Islet precursor cell (in vitro differentiated cells): ENCODE measurements at places on chromosomes 12 and 14.

DNA sequence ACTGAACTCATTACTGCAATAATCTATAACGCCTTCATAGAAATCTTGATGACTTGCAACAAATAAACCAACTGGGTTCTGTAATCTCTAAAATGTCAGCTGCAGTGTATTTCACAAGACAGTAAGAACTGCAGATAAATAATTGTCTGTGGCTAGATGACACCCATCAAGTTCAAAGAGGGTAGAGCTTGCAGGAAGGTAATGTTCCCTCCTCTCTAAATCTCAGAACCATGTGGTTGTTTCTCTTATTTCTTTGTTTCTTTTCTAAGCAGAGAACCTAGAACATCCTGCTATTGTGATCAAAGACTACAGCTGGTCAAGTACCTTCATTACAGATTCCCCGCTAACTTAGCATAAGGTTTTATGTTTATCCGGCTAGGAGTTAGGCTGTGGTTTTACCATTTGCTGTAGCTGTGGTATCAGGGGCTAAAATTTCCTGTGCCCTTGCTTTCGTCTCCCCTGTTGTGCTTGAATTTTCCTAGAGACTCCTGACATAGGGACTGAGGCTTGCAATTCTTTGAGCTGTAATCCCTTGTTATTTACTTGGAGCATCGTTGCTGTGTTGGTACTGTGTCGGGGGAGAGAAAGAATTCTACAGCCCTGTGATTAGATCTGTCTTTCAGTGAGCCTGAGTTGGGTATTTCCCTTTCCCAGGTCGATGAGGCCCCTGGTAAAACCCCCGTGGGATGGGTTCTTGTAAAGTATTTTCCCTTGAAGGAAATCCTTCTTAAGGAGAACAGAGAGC is 253.1 kb upstream of the BTG1 start:
- no peak for DNase-seq

DNA sequence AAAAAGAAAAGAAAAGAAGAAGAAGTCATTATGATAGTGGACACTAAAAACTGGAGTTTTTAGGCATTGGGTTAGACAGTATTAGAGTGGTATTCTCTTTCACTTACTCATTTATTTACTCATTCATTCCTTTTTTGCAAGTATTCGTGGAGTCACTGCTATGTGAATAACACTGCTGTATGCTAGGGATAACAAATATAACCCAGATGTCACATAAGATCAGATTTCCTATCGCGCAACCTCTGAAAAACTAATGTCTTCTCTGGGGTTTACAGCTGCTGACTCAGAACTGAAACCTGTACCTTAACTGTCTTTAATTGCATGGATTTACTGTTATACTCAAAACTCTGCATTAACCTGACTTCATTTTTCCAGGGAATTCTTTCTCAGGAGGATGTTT is 353.7 kb downstream of the LRIG3 start:
- no peak for DNase-seq

DNA sequence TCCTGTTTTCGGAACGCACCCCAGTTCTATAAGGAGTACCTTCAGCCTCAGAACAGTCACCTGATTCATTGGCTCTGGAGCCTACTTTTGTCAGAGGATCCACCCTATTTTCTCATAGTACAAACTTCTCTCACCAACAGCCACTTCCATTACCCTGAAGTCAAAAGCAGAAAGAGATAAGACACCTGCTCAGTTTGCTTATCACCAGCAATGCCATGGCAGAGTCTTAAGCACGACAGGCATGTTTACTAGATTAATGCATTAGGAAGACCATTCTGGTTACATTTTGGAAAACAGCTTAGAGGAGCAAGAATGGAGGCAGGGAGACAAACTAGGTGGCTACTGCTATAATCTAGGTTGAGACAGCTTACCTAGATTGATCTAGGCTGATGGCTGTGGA is 67.7 kb downstream of the GXYLT1 start:
- DNase-seq = no peak

GRCh38 chr12:57092529-57092862 is 3.6 kb downstream of the NAB2 start:
- DNase-seq = peak; percentile 60

DNA sequence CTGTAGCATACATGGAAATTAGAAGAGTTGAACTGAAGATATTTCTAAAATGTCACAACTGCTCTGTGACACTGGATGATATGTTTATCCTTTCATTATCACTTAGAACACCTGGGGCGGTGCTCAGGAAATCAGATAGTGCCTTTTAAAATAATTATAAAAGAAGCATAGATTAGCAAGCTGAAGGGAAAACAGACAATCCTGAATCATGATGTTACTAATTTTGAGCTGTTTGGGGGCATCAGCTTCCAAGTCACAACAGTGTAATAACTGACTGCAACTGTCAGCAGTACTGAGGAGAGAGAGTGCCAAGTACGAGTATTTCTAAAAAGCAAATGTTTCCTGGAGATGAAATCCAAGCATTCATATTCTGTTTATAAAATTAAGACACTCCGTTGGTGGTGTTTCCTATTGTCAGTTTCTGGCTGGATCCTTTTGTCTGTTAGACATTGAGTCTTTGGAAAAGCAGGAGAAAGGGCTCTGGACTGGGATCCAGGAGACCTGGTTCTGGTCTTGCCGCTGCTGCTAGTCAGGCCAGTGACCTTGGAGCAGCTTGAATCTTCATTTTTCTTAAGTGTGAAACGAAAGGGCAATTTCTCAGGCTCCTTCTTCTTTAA is 380.1 kb downstream of the EGLN3 start:
- DNase-seq = no peak

- no peak for DNase-seq
These were observed 157.0 kb upstream of the E2F7 start for GRCh38 chr12:77222336-77222735.

DNA sequence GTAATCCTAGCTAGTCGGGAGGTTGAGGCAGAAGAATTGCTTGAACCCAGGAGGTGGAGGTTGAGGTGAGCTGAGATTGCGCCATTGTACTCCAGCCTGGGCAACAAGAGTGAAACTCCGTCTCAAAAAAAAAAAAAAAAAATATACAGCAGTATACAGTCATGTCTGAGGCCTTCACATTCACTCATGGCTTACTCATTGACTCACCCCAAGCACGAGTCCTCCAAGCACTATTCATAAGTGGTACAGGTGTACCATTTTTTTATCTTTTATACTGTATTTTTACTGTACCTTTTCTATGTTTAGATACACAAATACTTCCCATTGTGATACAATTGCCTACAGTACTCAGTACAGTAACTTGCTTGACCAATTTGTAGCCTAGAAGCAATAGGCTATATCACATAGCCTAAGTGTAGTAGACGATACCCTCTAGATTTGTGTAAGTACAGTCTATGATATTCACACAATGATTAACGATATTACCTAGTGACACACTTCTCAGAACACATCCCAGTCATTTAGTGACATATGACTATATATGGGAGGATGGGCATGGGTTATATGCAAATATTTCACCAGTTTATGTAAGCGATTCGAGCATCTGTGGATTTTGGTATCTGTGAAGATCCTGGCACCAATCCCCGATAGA is 12.2 kb downstream of the LLPH start:
- no peak for DNase-seq

DNA sequence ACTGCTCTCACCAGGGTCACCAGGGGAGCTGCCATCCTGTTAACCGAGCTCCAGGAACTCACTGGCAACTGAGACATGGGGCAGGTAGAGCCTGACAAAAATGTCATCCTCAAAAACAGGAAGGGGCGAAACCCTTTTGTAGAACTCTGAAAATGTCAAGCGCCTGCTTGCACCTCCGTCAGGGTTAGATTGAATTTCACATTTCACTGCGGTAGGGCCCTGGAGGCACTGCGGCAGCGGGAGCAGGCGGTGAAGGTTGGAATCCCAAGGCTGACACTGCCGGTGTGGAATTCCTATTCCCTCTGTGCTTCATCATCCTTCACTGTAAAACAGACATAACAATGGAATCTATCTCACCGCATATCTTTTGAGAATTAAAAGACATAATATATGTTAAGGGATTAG is 142.8 kb upstream of the TMCC3 start:
- DNase-seq = peak; percentile 91

GRCh38 chr14:101072531-101072930 is 169.0 kb upstream of the RTL1 start:
- peak; percentile 63 for DNase-seq

DNA sequence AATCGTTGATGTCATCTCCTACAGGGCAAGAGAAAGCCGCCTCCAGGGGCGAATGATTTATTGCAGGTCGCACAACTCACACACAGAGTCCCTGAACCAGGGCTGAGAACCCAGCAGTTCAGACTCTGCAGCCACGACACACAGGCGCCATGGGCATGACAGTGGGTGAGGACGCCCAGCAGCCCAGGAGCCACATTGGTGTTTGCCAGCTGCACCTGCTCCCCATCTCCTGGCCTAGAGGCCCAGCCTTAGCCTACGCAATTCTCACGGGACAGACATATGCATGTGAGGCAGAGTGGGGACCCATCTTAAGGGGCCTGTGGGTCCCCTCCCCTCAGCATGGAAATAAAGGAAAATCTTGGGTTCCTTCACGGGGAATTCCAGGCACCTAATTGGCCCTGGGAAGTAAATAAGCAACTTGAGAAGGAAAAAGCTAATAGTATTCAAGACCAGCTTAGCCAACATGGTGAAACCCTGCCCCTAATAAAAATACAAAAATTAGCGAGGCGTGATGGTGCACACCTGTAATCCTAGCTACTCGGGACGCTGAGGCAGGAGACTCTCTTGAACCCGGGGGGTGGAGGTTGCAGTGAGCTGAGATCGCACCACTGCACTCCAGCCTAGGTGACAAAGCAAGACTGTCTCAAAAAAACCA is 69.3 kb downstream of the RIMBP2 start:
- no peak for DNase-seq

- DNase-seq = no peak
These were observed 352.0 kb upstream of the TMTC1 start for GRCh38 chr12:30135776-30136175.

DNA sequence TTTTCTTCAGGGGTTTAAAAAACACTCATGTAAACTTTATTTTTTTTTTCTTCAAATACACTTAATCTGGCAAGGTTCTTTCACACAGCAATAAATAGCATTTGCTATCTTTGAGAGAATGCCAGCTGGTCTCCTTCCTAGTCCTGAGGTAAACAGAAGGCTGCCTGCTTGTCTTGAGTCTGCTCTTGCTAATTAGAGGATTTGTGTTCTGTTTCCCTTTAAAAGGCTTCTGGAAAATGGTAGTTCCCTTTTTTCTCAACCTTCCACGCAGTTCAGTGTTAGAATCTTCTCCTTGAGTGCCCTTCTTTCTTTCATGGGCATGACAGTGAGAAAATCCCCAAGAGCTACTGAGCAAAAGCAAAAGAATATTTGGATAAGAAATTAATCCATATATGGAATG is 92.3 kb upstream of the DCN start:
- no peak for DNase-seq

DNA sequence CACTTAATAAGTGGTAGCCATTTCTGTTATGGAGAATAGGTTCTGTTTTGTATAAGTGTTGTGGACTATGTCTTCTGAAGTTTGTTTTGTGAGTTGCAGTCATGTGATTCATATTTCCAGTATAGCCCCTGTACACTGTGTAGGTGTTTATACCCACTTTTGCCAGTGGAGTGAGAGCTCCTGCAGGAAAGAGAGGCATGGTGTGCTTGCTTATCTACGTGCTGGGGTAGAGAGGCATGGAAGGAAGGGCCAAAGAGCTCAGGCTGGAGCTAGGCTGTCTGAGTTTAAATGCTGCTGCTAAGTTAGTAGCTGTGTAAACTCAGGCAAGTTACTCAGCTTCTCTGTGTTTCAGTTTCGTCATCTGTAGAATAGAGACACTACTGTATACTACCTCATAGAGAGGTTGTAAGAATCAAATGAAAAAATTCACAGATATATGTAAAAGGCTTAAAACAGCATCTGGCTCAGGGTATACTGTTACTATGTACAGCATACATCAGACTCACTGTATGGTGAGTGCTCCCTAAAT is 88.2 kb upstream of the SLC38A2 start:
- no peak for DNase-seq

- peak; percentile 49 for DNase-seq
These were observed 9.2 kb upstream of the FGF23 start for GRCh38 chr12:4388662-4389061.

- no peak for DNase-seq
These were observed 923.0 kb upstream of the TMEM132C start for GRCh38 chr12:127343940-127344339.

- DNase-seq = peak; percentile 29
These were observed 2.9 kb upstream of the EMP1 start for GRCh38 chr12:13193505-13194231.

GRCh38 chr12:77979597-77980250 is 149.0 kb downstream of the NAV3 start:
- no peak for DNase-seq

GRCh38 chr12:49342914-49343731 is 3.6 kb upstream of the DNAJC22 start:
- DNase-seq = no peak

DNA sequence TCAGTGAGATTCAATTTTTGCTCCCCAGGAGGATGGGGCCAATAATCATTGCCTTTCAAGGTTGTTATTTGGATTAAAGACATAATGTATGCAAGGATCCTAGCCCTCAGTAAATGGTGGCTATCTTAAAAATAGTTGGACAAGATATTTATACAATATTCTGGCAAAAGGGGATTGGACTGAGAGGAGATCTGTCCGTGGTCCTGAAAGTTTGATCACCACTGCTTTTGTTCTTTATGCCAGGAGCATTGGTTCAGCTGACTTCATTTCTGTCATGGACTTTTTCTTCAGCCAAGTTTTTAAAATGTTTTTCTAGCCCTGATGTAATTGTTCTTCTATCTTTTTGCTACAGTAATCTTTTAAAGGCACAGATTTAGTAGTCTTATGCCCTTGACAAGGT is 70.2 kb upstream of the TCL1A start:
- DNase-seq = no peak

GRCh38 chr14:85686908-85687307 is 157.0 kb downstream of the FLRT2 start:
- DNase-seq = no peak

DNA sequence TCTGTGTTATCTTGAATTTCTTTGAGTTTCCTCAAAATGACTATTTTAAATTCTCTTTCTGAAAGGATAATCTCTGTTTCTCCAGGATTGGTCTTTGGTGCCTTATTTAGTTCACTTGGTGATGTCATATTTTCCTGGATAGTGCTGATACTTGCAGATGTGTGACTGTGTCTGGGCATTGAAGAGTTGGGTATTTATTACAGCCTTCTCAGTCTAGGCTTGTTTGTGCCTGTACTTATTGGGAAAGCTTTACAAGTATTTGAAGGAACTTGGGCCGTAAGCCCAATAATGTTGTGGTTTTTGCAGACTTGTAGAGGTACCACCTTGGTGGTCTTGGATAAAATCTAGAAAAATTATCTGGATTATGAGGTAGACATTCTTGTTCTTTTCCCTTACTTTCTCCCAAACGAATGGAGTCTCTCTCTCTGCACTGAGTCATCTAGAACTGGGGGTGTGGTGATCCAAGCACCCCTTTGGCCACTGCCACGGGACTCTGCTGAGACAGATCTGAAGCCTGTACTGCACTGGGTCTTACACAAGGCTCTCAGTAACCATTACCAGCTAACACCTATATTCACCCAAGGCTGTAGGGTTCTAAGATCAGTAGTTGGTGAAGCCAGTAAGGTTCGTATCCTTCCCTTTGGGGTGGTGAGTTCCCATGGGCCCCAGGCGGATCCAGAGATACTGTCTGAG is 703.7 kb upstream of the MGAT4C start:
- no peak for DNase-seq

GRCh38 chr12:51519755-51520154 is 71.3 kb upstream of the SCN8A start:
- peak; percentile 22 for DNase-seq
